Activated T-helper 9 cell treated with anti-CD3 and anti-CD28 coated beads, Interleukin-2, amount 50 U/mL, for 16 hours (primary cell): ENCODE measurements at places on chromosomes 6 and 20.

GRCh38 chr6:55898342-55898741, 23.0 kb upstream of the BMP5 start:
- DNase-seq = no peak

DNA sequence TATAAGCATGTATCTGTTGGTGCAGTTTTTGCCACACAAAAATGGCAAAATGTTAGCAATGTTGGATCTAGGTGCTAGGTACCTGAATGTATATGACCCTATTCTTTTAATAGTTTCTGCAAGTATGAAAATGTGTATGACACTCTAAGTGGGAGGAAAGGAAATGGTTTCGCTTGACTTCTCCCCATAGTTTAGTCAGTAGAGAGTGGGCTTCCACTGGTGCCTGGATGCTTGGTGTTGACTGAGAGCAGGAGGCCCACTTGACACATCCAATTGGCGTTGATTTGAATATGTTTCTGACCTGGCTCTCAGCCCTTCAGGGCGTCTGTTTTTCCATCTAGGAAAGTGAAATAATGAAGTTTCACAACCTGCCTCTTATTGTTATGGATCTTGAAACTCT, 41.8 kb upstream of the GABRR1 start:
- DNase-seq = no peak

DNA sequence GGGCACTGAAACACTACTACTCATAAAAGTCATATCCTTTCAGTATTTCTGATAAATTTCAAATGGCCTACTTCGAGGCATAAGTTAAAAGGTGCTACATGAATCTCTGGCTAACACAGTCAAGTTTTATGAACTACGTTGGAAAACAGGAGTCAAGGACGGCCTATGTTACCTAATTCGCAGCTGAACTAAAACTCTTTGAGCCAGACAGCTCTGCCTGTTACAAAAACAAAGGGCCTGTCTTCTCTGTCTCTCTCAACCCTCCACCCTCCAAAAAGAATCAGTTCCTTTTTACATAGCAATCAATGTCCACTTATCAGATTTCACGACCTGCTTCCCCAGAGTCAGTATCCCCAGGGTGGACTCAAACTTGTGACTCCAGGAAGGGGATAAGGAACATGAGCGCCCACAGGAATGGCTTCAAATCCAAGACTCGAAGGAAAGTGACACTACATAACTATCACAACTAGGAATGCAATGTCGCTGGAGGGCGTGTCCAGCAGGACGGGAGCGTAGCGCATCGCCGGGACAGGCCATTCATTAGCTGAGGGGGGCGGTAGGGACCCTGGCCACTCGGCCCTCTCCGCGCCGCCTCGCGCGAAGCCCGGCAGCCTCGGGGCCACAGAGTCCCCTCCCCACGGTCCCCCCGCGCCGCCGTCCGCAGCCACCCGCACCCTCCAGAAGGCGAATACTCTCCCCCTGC, 591 bp downstream of the IBTK start:
- DNase-seq = no peak

GRCh38 chr6:7827142-7827541, 83.4 kb downstream of the TXNDC5 start:
- DNase-seq = no peak
